ENCODE measurements at places on chromosomes 11 and 22.

- DNase-seq: no peak
These were observed 15.2 kb downstream of the MIF start for GRCh38 chr22:23909296-23909898.

DNA sequence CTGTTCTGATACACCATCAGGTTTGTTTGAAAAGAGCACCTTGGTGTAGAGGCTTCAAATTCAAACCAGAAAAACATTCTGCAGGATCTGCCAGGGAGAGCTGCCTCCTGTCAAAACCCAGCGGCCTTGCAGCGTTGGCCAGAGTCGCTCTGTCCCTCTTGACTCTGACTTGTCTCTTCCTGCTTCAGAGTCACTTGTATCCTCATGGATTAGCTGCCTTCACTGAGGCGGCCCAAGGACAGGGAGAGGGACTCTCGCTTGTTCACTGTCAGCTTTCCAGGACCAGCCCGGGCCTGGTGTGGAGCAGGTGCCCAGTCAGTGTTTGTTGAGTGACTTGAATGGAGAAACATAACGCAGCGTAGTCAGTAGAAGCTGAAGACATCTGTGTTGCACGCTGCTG is 18.0 kb downstream of the TBC1D22A start:
- DNase-seq: no peak

- DNase-seq: no peak
These were observed 390.1 kb downstream of the CTTN start for GRCh38 chr11:70788248-70789022.

GRCh38 chr11:116808262-116809175 is 14.6 kb downstream of the APOA4 start:
- no peak for DNase-seq

DNA sequence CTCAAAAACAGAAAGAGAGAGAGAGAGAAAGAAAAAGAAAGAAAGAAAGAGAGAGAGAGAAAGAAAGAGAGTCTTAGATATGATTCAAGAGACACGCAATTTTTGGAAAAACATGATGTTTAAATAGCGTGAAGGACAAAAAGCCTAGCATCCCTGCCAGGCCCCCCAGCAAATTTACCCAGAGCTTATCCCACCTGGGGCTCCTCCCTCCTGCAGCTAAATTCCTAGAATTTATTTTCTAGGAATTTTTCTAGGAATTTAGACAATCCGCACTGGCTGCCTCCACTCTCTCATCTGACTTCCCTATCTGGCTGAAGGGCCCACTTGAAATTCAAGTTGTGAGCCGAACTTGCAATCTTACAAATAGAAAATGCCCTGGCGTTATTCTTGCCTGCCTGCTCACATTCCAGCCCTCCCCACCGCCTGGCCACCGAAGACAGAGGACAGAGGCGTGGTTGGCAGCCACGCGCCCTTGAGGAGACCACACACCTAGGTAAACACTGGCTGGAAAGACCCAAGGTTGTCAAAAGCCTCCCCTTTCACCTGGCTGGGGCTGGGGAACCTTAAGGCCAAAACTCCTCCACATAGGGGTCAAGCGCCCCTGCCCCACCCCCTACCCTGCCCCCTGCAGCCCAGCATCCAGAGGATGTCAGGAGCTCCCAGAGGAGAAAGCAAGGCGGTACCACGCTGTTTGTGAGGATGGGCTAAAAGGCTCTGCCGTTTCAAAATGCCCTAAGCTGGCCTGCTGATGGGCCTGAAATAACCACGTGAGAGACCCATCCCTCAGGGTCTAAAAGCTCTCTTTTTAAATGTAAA is 42.2 kb downstream of the AHNAK start:
- DNase-seq: no peak

GRCh38 chr11:86802601-86803051 is 2.3 kb downstream of the PRSS23 start:
- DNase-seq: no peak
